ENCODE measurements at places on chromosomes 12 and 14.

DNA sequence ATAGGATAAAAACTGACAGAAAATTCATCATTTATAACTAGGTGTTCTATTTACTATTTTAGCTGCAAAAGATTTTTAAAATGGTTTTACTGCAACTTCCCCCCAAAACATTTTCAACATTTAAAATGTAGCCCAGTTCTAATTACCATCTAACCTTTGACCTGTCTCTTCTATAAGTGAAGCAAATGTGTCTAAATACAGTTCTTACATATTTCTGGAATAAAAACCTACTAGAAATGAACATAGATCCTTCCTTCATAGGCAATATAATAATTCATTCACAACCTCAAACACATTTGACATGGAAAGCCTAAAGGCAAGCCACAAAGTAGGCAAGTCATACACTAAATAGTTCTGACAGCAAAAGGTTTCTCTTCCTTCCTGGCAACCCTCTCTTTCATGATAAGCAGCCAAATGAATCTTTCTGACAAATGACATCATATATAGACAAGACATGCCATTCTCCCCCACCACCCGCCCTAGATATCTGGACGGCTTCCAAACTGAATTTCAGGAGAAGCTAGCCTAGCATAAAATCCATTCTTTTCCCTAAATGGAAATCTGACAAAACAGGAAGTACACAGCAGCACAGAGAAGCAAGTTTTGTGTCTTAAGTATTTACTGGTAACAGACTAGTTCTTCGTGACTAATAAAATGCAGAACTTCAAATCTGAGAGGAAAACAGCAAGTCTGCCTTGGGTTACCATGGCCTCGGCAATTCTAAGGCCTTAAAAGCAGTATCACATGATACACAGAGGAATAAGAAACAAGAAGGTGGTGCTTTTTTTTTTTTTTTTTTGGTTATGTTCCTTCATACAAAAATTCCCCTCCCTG lies 17.2 kb upstream of the ARID4A start:
- DNase-seq: no peak

DNA sequence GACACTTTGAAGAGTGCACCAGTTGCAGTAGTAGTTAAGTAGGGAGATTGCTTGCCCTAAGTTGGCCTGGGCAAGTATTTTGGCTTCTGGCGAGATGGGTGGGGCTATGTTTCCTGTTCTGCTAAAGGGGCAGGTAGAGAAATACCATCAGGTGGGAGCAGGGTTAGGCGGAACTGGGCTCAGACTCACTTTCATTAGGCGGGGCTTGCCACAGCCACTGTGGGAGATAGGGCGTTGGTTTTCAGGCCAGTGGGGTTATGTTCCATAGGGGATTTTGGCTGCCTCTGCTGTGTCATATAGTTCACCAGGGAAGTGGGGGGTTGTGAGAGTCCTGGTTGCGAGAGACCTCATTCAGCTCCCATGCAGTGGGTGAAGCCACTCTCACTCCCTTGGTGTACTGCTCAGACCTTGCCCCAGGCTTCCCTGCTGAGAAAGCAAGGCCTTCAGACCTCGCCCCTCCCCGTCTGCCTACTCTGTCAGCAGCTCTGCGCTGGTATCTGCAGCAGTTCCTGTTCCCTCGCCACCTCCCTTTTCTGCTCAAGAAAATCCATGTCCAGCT lies 43.3 kb downstream of the AEBP2 start:
- no peak for DNase-seq

- no peak for DNase-seq
These were observed 6.3 kb downstream of the TRMT61A start for GRCh38 chr14:103535081-103535890.

GRCh38 chr12:65333649-65334048 lies 55.2 kb downstream of the MSRB3 start:
- DNase-seq: no peak

- no peak for DNase-seq
These were observed 257.8 kb upstream of the CCDC196 start for GRCh38 chr14:66228267-66228970.

DNA sequence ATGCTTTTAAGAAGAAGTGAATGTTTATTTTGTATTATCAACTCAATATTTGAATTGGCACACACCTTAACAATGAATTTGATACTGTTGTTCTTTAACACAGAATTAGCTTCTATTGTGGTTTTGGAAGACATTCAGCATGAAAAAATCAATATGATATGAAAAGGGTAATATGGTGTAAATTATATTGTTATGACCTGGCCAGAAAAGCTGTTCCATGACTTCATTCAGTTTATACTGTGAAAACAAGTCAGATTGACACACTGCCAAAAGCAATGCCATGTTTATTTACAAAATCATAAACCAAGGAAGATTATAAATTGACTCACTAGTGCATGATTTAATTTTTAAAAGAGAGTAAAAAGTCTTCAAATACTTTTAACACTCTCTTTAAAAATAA lies 851.4 kb upstream of the SEL1L start:
- DNase-seq: peak; percentile 1

- DNase-seq: no peak
These were observed 12.9 kb downstream of the RIOX1 start for GRCh38 chr14:73503648-73504047.

DNA sequence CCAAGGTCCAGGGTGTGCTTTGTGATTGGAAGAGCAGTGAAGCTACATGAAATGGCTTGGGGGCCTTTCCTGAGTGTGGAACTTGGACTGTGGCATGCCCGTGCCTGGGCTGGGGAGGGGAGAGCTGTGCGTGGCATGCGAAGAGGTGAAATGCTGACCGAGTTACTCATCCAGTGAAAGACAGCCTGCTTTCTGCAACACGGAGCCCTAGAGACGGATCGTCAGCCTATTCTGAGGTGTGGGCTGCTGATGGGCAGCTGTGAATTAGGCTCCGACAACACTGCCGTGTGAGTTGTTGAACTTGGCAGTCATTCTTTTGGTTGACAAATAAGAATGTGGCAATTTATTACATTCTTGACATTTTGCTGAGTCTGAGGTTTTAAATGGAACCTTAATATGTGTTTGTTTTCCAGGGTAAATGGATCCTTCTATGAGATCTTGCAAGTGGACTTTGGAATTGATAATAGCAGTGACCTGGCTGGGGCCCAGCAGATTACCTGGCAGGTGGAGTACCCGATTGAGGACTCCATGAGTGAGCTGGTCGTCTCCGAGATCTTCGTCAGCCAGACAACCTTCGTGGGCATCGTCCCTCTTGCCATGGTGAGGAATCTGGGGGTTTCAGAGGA lies 453.9 kb downstream of the AACS start:
- DNase-seq: no peak

DNA sequence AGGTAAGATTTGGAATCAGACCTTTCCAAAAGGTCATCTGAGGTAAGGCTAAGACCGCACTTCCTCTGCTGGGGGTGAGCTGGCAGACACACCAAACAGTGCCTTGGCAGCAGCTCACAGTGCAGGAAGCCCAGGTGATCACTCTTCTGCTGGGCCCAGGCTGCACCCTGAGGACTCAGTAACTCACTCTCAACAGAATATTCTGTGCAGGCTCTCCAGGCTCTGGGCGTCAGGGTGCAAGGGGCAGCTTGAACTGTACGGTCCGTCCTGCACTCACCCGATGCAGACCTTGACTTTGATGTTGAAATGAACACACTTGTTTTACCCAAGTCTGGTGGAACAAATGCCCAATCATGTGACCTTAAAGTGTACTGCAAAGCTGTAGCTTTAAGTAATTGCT lies 6.0 kb downstream of the ALKBH2 start:
- no peak for DNase-seq

GRCh38 chr12:49863946-49864797 lies 21.3 kb upstream of the BCDIN3D start:
- no peak for DNase-seq

DNA sequence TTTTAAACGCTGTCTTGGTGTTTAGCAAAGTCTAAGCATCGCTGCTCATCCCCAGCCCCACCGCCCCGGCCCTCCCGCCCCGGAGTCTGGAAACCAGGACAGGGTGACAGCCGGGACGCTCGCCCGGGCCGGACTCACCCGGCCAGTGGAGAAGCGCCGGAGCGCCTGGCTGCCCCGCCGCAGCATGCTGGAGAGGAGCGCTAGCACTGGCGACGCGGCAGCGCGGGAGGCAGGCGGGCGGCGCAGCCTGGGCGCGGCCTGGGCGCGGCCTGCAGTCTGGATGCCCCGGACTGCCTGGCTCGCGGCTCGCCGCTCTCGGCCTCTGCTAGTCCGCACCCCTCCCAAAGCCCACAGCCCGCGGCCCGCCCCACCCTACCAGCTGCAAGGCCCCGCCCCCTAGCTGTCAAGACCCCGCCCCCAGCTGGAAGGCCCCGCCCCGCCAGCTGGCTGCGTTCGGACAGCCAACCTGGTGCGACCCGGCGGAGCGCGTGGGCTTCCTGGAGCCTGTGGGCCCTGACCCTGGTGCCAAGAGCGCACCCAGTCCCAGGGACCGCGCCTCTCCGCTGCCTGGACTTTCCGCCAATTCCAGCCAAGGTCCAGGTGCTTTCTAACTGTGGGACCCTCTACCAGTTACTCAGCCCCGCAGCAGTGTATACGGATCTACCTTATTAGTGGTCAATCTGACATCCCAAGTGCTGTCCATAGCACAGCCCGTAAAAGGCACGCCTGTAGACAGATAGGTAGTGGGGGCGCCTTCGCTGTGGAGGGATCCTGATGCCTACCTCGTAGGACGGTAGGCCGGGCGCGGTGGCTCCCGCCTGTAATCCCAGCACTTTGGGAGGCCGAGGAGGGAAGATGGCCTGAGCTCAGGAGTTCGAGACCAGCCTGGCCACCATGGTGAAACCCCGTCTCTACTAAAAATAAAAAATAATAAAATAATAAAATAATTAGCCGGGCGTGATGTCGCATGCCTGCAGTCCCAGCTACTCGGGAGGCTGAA lies at the start of gene ALDH1L2:
TSS of gene ALDH1L2 (minus strand) at position 208 of the 1,000 bp plus-strand sequence. CDS start at position 186, 22 bp downstream.
- peak; percentile 81 for DNase-seq

- DNase-seq: no peak
These were observed 229.9 kb downstream of the NTF3 start for GRCh38 chr12:5661811-5662210.

- no peak for DNase-seq
These were observed 78.8 kb downstream of the KCNC2 start for GRCh38 chr12:75130811-75131210.

- DNase-seq: no peak
These were observed 7.2 kb downstream of the RPAP3 start for GRCh38 chr12:47698631-47699030.

- DNase-seq: peak; percentile 87
These were observed at the start of gene PLEKHG3 for GRCh38 chr14:64704143-64704742. Gene PLEKHG3 (plus strand): TSS chr14:64704424. CDS start chr14:64727632, 23,208 bp downstream.

GRCh38 chr14:53808042-53808441 lies 148.6 kb downstream of the BMP4 start:
- no peak for DNase-seq

DNA sequence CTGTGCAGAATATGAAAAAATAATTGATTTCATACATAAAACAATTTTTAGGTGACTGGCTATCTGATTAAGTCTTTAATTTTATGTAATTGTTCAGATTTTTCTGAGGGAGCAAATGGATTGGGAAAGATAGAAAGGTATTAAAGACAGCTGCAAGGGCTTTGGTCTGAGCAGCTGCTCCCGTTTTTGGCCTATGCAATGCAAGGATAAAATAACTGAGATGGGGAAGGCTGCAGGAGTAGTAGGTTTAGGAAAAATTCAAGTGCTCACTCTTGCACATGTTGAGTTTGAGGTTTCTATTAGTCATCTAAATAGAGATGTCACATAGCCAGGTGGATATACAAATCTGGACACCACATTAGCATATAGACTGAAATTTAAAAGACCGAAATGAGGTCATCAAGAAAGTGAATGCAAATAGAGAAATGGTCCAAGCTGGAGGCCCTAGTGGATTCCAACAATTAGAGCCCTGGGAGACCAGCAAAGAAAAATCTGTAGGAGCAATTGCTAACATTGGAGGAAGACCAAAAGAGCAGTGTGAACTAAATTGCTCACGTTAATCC lies 144.0 kb downstream of the PPFIA2 start:
- no peak for DNase-seq

DNA sequence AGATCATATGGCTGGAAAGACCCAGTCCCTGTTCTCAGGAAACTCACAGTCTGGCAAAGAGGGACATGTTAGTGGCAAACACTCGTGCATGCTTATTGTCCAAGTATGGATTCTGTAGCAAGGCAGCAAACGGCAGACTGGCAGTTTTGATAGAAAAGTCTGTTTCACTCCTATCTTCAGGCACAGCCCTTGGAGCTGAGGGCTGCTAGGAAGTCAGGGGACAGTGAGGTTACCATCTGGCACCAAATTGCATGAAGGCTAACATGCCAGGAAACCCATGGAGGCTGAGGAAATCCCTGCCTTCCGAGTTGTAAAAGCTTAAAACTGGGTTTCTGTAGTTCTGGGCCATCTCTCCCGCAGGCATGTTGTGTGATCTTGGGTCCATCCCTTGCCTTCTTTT lies 32.9 kb downstream of the CALM1 start:
- no peak for DNase-seq

GRCh38 chr12:91432089-91432488 lies 249.5 kb upstream of the DCN start:
- no peak for DNase-seq

GRCh38 chr14:22883173-22883976 lies at the start of gene REM2:
Gene REM2 (plus strand): TSS chr14:22883222. CDS start chr14:22883288, 66 bp downstream.
- DNase-seq: no peak

- DNase-seq: no peak
These were observed 305.6 kb downstream of the RPAP3 start for GRCh38 chr12:47400266-47400665.

DNA sequence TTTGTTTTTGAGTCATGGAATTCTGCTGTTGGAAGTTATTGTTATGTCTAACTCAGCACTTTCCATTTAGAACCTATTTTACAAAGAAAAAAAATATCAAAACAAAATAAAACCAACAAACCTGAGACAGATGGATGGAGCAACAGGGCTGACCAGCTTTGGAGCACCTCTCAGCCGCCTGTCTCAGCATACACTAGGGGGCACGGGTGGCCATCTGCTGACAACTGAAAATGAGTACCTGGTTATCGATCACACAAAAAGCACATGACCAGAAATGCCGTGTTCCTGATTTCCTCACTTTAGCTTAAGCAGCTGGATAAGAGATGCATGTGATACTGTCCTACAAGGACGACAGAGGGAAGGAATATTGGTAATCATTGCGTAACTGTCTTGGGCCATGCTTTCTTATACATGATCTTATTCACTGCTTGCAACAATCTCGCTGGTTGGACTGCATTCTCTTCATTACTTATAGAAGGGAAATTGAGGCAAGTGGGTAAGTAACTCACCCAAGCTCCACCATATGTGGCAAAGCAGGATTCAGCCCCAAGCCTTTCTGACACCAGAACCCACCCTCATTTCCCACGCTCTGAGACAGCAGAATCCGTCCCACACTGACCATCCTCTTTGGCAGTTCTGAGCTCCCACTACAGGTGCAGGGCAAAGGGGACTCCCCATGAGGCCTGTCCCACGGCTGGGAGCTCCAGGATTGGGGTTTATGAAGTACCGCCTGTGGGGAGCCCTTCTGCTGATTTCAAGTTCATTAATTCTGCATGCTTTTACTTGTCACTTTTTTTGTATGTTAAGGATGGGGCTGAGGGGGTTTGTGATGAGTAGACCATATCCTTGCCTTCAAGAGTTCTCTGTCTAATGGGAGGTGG lies 43.5 kb downstream of the C14orf132 start:
- DNase-seq: no peak

All from LoVo (cell line).